ENCODE measurements at places on chromosomes 5 and 9.

GRCh38 chr9:115220319-115221005, 102.5 kb upstream of the TNC start:
- no peak for DNase-seq

GRCh38 chr5:154042766-154043165, 4.0 kb downstream of the MFAP3 start:
- peak; percentile 73 for DNase-seq

- DNase-seq = no peak
These were observed 13.1 kb upstream of the NCS1 start for GRCh38 chr9:130159057-130159456.

DNA sequence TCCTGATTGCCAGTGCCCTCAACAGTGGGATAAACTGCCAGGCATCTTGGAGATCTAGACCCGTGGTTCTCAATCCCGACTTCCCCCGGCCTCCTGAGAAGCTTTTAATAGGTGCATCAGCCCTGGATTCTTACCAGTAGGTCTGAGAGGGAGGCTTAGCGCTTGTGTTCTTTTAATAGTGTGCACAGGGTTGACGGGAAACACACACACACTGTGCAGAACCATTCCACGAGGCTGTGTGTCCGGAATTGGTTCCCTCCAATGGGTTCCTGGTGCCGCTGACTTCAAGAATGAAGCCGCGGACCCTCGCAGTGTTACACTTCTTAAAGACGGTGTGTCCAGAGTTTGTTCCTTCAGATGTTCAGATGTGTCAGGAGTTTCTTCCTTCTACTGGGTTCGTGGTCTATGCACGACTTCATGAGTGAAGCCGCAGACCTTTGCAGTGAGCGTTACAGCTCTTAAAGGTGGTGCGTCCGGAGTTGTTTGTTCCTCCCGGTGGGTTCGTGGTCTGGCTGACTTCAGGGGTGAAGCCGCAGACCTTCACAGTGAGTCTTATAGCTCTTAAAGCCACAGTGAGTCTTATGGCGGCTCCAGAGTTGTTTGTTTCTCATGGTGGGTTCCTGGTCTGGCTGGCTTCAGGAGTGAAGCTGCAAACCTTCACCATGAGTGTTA, 46.6 kb upstream of the PRSS3 start:
- DNase-seq = no peak

DNA sequence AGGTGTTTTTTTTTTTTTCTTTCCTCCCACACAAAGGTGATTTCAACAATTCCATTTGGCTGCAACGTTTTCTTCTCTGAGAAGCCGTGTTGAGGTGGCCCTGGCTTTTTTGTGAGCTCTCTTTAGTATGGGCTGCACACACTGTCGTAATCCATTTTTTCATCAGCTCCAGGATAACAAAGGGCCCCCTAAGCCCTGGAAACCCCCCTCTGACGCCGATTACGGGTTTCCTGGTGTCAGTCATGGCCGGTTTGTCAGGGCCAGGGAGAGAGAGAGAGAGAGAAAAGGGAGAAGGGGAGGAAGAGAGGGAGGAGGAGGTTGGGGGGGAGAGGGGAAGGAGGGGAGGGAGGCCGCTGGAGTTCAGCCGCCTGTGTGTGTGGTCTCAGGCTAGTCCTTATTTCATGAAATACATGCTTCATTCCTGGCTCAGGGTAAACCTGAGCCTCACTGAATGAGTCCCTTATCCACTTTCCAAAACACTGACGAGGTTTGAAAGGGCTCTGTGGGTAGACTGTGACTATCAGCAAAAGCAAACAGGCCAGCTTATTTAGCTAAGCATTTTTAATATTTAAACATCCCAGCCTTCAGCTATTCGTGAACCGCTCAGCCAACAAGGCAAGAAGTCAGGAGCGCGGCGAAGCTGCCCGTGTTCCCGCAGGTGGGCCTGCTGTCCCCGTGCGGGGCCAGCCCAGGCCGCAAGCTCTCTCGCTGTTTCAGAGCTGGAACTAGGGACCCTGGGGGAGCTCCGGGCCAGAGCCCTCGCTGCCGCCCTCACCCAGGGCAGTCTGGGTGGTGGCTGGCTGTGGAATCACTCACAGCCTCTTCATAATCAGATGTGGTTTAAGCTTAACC, 172.8 kb downstream of the ERCC6L2 start:
- DNase-seq = no peak

Data from inflammatory macrophage treated with lipopolysaccharide for 4 hours (primary cell).